ENCODE measurements at places on chromosomes 7 and 10.

DNA sequence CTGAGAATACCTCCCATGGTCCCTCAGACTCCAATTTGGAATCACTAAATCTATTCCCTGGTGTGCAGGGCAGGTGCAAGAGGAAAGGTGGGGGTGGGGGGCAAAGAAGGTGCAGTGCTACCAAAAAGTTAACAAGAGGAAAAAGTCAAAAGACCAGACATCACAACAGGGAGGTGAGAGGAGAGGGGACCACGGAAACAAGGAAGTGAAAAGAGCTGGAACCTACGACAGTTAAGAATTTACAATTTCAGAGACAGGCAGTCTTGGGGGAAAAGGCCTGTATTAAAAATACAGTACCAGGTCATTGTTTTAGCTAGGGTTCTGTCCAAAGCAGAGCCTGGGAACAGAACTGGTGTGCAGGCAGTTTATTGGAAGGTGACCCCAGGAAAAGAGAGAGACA is 14.6 kb downstream of the ITGB1 start:
- no peak for DNase-seq

DNA sequence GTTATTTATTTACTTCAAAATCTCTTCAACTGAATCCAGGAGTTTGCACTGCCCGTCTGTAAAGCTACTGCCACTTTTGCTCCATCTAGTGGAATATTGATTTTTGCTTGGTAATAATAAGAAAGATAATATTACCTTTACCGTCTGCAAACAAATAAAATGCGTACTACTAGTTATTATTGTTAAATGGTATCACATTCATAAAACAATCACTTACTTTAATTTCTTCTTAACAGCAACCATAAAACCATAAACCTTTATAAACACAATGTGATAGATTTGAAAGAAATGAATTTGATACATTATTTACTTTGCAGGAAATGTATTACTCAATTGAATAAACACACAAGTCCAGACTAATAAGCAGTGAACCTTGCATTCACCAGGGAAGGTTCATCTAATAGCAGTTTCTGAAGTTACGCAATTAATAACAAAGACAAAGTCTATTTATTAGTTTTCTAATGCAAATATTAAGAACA is 6.4 kb downstream of the AGMO start:
- DNase-seq = no peak

GRCh38 chr7:45078125-45078681 is 10.6 kb downstream of the NACAD start:
- DNase-seq = no peak

- no peak for DNase-seq
Measured at GRCh38 chr10:110212119-110213006, 5.0 kb downstream of the MXI1 start.

DNA sequence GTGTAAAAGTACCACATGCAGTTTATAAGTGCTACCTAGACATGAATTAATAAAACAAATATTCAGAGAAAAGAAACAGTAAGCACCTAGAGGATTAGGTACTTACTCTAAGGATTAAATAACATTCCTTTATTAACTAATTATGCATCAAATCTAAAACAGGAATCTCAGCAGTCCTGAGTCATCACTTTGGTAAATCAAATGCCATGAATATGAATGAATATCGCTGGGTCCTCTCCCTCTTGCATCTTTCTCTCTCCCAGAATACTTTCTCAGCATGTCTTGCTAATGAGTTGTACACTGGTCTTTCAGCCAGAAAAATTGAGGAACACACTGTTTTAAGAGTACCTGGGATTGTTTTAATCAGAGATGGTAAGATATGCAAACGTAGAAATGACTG is 225.5 kb upstream of the NFE2L3 start:
- no peak for DNase-seq

GRCh38 chr10:47022311-47023131 is 111.3 kb downstream of the PTPN20 start:
- DNase-seq = no peak

DNA sequence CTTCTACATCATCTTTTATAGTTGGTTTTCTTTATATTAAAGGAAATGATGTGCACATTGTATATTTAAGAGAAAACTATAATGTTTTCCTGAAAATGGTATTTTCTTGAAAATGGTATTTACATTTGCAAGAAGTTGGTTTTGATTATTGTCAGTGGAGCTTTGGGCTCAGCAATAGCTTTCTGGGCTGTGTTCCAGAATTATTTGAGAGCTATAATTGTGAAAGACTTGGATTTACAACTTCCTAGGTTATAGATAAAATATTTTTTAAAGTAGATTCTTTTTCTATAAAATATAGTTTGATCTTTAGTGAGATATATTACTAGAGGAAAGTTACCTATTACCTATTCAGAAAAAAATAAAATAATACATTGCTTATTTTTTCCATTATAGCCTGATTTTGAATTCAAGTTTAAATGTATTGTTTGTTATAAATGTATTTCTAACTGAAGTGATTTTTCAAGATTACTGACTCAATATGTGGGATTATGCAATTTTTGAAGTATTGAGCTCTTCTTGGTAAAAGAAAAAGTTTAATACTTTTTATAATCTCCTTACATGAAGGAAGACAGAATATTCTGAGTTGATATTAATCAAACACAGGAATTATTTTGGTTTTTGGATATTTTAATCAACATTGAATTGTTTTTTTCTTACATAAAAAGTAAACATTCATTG is 20.2 kb downstream of the GNAI1 start:
- DNase-seq = no peak

- DNase-seq = no peak
Measured at GRCh38 chr10:62617652-62618051, 186.9 kb upstream of the ADO start.

DNA sequence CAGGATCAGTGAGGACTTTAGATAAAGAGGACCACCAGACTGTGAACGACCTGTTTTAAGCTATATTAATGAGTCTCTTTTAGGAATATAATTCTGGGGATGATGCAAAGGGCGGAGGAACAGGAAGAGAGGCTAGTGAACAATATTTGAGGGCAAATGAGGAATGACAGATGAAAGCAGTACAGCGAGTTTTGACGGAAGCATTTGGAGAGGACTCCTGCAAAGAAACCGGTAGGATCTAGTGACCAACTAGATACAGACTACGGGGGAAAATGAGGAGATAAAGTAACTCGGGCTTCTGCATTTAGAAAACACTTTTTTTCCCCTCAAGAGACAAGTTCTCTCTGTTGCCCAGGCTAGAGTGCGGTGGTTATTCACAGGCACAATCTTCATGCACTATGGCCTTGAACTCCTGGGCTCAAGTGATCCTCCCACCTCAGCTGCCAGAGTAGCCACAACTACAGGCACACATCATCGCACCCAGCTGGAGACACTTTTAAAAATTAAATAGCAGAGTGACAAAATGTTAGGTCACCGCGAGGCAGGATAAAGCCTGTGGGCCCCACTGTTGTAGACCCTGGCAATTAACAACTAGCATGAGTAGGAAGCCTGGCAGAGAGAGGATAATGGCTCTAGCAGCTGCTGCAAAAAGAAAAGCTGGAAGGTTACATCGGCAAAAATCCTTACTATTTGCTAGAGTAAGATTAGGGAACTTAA is 143.2 kb downstream of the SRPK2 start:
- DNase-seq = peak; percentile 32

DNA sequence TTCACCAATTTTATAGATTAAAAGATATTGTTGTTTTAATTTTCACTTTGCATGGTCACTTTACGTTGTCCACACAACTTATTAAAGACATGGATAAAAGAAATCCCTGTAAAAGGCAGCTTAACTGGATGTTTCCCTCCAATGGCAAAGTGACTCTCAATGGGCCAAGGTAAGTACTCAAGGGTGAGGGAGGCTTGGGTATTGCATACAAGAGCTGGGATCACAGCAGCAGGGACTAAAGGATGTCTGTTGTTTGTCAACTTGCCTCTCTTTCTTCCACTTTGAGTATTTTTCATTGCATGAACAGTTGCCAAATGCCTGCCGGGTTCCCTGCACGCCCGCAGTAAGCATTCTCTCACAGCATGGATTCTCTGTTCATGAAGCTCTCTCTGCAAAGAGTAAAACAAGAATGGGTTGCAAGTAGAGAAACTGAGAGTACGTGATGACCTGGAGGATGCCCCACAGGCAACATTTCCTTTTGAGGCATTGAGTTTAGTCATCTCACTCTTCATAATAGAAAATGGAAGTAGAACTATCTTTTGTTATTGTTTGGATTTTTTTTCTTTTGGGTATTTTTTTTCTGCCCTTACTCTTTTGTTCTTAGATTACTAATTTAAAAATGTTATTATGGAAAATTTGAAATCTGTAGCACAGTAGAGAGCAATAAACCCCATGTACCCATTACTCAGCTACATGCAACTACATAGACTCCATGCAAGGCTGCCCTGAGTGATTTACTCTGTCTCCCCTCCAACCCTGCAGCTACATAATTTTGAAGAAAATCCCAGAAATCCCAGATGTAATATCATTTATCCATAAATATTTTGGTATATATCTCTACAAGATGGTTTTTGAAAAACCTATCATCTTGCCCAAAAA is 26.3 kb downstream of the GPR141 start:
- DNase-seq = no peak

DNA sequence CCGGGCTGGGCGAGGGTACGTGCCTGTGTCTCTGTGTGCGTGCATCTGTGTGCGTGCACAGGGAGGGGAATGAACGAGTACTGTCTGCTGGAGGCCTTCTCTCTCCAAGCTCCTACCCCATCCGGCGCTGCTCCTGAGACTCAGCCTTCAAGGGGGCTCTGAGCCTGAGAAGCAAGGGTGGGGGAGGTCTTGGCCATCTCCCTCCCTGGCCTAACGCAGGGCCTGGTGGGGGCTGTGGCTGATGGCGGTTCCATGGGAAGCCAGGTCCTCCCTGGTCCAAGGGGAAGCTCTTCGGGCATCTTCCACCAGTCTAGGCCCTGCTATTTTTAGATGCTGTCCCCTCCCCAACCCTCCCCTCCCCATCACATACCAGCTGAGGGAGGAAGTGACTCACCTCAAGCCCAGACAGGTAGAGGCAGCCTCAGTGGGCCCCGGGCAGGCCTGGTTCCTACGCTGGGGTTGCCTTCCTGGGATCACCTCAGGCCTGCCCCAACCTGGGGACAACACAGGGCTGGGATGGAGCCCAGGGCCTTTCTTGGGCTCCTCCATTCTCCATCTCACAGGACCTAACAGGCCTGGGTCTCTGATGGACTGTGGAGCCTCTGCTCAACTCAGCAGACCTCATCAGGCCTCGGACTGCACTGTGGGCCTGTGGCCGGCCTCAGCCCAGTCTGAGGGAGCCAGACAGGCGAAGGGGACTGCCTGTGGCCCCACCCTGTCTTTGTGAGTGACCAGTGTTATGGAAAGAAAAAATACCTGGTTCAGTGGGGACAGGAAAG is 32.2 kb downstream of the DNAJB12 start:
- no peak for DNase-seq

- DNase-seq = no peak
Measured at GRCh38 chr7:4634166-4634565, 47.9 kb upstream of the FOXK1 start.

DNA sequence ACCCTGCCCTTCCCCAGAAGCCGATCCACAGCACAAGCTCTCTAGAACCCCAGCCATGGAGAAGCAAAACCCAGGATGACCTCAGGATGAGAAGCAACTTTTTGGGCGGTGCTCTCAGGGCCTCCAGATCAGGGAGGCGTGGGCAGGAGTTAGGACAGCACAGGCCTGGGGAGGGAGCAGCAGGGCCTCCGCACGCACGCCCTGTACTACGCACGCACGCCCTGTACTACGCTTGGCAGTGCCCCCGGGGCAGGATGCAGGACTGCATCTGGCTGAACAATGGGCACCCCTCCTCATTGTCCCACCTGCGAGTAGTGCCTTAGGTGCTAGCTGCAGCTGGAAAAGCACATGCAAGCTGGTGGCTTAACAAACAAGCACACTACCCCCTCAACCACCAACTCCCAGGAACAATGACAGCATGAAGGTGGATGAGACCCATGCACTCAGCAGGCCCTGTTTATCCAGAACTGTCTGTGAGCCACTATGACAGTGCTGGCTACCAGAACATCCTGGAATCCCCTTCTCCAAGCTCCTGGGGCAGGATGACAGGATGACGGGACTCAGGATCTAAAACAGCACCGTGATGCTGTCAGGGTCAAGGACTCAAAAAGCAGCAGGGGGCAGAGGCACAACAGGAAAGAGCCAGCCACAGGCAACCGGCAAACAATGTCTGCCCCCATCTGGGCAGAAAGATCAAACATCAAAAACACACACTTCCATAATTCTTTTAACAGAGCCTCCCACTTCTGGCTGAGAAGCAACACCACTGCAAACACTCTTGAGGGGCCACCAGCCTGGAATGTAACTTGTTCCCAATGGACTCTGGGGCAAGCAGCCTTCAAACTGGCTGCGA is 11.8 kb downstream of the PODXL start:
- DNase-seq = no peak

- DNase-seq = no peak
Measured at GRCh38 chr7:85061456-85061855, 125.4 kb downstream of the SEMA3D start.

DNA sequence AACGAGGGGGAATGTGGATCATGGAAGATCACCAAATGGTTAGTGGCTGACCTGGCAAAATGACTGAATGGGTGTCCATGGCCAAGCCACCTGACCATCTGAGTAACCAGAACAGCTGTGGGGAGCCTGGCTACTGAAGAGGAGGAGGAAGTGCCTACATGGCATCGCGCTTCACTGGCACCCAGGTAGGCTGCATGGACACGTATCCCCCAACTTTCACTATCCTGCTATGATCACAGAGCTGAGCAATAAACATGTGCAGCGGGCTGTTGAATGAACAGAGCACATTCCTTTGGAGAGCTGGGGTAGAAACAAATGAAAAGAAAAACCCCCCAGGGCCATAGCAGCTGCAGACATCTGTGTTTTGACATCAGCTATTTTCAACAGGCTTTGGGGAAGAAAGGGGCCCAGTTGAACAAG is 6.5 kb downstream of the AKR1B1 start:
- DNase-seq = no peak

DNA sequence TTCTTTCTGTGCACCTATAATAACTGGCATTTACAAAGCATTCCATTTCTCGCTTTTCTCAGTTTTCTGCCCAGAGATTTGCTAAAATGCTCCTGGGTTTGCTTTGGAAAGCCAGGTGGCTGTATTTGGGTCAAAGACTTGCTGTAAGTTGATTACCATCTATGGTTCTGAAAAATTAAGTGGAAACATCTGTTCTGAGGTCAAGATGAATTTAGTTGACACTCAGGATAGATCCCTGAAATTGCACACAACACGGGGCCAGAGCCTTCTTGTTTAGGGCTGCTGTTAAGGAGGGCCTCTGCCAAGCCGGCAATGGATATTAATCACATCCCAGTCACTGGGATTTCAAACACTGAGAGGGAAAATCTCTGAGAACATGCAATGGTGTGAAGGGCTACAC is 111.6 kb upstream of the GLI3 start:
- no peak for DNase-seq

Data from DMS79 (cell line).